Stimulated activated CD4-positive, alpha-beta T cell treated with anti-CD3 and anti-CD28 coated beads, Interleukin-1b, Interleukin-23, amount 100 ng/mL, for 24 hours (primary cell): ENCODE measurements at places on chromosomes 11 and 22.

DNA sequence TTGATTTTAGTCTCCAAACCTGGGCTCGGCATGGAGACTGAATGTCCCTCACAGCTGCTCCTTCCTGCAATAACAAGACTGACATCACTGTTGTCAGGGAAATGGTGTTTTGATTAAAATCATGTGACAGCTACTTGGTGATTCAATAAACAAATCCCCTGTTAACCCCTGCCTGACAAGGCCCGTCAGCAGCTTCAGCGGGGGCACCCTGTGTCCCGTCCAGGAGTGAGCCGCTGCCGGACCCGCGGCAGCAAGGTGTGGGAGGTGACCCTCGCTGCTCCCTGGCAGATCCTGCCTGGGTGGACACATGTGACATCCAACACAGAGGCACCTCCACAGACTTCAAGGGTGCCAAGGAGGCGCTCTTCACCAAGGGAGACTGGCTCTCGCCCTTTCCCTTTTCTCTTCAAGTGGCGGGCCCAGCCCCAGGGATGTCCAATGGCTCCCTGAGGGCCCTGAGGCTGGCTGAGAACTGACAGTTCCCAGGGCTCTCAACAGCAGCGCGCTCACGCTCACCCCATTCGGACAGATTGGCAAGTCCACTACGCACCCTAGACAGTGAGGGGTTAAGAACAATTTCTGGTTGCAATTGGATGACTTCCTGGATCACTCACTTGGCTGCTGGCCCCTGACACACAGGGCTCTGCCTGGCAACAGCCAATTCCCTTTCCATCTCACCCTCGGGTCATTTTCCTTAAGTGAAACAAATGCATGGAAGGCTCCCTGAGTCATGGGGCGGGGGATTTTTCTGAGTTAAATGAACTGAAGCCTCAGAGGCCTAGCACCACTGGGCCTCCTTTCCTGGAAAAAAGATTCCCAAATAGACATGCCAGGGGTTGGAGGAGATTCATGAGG, 30.7 kb downstream of the PPP2R1B start:
- no peak for DNase-seq

- no peak for DNase-seq
Measured at GRCh38 chr11:72491001-72491400, 56.7 kb upstream of the CLPB start.

DNA sequence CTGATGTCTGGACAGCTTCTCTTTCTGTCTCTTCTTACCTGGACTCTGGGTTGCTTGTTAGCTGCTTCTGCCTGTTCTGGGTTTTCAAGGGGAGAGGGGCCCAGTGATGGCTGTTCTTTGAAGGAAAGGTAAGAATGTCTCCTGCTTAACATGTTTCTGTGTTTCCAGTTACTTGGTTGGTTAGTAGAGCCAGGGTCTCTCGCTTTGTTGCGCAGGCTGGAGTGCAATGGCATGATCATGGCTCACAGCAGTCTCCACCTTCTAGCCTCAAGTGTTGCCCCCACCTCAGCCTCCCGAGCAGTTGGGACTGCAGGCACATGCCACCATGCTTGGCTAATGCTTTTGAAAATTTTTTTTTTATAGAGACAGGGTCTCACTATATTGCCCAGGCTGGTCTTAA, 126.6 kb downstream of the BCR start:
- DNase-seq, result no peak

DNA sequence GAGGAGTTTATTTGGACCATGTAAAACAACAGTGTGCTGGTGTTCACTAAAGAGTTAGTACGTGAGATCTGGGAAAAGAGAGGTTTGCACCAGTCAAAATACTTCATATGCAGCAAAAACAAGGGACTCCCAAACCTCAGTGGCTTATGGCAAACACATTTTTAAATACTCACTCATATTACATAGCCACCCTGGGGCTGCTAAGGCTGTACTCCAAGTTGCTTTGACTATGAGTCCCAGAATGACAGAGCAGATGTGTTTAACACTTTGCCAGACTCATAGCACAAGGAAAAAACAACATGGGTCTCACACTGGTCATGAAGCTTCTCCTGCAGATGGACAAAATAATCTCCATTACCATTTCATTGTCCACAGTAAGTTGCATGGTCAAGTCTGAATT, 202.8 kb upstream of the GRIA4 start:
- DNase-seq, result no peak

GRCh38 chr11:119316016-119316728, 758 bp downstream of the MCAM start:
- DNase-seq, result no peak

GRCh38 chr11:19573666-19574065, 139.0 kb upstream of the NAV2 start:
- DNase-seq, result no peak

DNA sequence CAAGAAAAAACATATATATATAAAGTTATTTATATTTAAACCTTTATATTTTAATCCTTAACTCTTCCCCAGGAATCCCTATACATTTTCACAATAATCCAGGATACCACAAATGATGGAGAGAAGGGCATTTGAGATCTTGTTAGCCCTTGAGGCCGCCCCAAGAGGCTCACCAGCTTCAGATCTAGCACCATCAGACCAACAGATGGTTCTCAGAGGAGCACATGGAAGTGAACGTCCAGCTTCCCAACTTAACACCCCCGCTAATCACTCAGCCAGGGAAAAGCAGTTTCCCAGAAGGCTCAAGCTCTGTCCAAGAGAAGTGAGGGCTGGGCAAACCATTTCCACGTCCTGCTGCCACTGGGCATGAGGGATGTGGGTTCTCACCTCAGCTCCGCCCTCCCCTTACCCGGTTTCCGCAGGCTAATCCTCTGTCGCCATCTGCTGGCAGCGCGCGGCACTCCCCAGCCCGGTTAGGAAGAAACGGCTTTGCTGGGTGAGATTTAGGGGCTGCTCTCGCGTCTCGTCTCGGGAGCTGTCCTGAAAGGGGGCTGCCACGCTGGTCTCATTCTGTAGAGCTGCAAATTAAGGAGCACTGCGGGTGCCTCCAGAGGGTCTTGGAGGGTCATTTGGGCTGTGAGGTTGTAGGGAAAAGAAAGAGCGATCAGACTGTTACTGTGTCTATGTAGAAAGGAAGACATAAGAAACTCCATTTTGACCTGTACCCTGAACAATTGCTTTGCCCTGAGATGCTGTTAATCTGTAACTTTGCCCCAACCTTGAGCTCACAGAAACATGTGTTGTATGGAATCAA, 6.8 kb upstream of the FAM111A start:
- peak; percentile 92 for DNase-seq

- no peak for DNase-seq
Measured at GRCh38 chr11:113796663-113797259, 17.2 kb downstream of the CLDN25 start.

- no peak for DNase-seq
Measured at GRCh38 chr11:112538534-112539280, 278.0 kb upstream of the PLET1 start.

DNA sequence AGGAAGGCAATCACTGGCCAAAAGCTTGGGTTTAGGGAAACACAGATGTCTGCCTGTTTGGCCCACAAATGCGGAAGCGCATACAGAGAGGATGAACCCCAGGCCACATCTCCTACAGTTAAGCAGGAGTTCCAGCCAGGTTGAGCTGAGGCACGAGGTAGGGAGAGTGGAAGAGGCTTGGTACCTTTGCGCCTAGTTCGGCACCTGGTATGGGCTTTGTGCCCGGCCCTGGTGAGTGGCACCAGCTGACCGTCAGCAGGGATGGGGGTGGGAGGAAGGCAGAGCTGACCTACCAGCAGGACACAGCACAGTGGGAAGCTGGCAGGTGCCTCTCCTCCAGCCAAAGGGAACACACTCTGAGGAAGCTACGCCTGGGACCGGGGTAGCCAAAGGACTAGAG, 57.6 kb downstream of the KCNC1 start:
- DNase-seq, result no peak

DNA sequence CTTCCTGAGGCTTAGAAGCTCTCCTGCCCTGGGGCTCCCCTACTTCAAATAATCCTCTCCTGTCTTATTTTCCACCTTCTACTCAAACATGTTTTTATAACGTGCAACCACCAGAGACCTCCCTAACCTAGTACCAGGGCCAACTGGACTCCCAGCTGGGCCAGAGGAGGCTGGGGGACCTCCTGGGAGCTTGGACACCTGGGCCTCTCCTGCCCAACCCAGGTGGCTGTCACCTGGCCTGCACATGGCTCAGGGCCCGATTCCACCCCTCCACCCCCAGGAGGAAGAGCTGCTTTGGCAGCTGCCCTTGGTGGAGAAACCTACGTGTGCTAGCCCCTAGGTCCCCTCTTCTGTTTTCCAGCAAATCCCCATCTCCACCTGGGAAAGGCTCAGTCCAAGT, 105.2 kb downstream of the ABTB2 start:
- no peak for DNase-seq

DNA sequence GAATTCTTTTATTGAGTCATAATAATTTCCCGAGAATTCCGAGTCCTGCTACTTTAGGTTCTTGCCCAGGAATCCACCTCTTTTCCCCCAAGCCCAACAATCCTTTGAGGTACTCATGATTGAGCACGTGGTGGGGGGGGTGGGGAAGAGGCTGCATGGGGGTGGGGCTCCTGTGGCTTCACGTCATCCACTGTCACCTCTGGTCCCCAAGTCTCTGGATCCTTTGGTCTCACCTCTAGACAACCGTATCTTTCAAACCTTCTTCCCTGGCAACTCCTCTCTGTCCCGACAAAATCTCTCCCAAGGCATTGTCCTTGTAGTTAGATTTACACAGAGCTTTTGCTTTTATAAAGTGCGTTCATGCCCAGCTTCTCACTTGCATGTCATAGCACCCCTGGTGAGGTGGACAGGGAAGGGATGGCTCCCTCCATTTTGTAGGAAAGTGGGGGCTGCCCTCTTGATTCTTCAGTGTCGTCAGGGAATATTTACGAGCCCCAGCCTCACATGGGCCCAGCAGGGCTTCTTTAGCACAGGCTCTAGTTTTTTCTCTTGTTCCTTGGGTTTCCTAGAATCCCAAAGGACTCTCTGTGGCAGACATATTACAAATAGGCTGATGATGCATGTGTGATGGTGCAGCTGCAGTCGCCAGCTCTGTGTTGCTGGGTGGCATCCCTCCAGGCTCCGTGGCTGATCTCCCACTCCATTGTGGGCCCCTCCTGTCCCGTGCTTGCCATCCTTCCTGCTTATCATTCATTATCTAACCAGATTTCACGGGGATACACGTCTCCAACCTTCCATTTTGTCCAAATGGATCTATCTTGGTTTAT, 8.4 kb downstream of the UCP3 start:
- DNase-seq, result no peak

- no peak for DNase-seq
Measured at GRCh38 chr11:58739725-58740430, 8.1 kb upstream of the GLYAT start.

DNA sequence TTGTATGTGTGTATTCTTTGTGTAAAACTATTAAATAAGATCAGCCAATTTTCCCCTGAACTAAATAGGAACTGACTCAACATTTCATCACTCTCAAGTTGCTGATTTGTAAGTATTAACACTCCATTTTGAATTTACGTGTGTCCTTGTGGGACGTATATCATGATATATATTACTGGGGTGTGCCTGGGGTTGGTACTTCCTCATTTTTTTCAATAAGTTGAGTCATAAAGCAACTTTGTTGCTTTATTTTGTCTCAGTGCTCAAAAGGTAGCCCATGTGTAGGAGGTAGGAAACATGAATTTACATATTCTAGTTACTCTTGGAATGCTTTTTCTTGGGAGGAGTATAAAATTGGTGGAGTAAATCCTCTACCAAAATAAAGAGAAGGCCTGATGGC, 193.9 kb upstream of the RAG2 start:
- DNase-seq, result no peak

- no peak for DNase-seq
Measured at GRCh38 chr22:34214372-34214771, 294.1 kb upstream of the LARGE1 start.

DNA sequence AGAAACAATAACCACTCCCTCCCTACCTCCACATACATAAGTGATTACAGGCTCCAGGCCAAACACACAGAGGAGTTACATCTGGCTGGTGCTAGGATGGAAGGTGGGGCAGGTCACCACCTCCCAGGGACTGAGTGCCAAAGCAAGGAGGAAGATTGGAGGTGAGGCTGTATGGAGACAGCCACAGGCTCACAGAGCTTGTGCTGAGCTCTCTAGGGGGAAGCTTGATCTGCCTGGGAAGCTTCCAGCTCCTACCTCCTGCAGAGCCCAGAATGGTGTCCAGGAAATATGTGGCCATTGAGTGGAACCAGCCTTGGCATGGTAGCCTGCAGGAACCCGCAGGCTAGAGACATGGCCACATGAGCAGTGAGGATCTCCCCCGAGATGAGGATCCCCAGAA, 3.6 kb upstream of the MED15 start:
- no peak for DNase-seq

DNA sequence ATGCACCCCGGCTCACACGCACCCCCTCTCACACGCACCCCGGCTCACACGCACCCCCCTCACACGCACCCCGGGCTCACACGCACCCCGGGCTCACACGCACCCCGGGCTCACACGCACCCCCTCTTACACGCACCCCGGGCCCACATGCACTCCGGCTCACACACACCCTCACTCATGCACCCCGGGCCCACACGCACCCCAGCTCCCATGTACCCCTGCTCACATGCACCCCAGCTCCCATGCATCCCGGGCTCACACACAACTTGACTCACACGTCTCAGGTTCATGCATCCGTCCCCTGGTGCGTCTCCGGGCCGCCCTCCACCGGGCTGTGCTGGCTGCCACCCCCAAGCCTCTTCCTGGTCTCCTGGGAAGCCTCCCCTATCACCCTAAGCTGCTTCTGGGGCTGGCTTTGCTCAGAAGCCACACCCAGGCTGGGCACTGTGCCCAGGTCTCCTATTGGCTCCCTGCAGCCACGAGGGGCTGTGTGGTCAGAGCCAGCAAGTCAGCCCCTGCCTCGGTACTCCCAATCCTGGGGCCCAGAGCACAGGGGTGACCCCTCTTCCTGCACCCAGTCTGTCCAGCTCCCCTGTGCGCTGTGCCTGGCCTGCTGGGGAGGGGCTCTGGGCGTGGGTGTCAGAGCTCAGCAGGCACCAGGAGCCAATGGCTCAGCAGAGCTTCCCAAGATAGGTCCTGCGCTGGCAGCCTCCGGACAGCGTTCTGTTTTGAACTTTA, 16.9 kb downstream of the TSPAN4 start:
- DNase-seq, result no peak

- DNase-seq, result no peak
Measured at GRCh38 chr11:92692826-92693546, 276.5 kb upstream of the MTNR1B start.

- no peak for DNase-seq
Measured at GRCh38 chr11:119580081-119580480, 148.9 kb downstream of the NECTIN1 start.

GRCh38 chr11:41980741-41981140, 521.3 kb upstream of the LRRC4C start:
- no peak for DNase-seq

DNA sequence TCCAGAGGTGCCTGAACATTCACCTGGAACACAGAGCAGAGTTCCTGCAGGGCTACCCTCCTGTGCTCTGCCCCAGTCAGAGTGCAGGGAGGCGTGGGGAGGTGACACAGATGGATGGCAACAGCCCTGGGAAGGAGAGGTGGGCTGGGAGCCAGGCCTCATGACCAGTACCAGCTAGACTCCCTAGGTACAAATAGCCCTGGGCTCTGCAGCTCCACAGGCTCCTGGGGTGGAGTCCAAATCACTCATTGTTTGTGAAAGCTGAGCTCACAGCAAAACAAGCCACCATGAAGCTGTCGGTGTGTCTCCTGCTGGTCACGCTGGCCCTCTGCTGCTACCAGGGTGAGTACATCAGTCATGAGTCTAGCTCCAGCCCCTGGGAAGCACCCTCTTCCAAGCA, at the start of gene SCGB1D2:
Gene SCGB1D2, plus strand, starts transcription at position 219 of the 400 bp plus-strand sequence. Its CDS starts 69 bp downstream, at position 288.
- no peak for DNase-seq
